NCI-H187 treated with DMSO at 0.1 percent for 48 hours (cell line): ENCODE measurements at places on chromosomes 3 and 15.

GRCh38 chr3:24521420-24522145 lies 26.9 kb upstream of the THRB start:
- DNase-seq = no peak

DNA sequence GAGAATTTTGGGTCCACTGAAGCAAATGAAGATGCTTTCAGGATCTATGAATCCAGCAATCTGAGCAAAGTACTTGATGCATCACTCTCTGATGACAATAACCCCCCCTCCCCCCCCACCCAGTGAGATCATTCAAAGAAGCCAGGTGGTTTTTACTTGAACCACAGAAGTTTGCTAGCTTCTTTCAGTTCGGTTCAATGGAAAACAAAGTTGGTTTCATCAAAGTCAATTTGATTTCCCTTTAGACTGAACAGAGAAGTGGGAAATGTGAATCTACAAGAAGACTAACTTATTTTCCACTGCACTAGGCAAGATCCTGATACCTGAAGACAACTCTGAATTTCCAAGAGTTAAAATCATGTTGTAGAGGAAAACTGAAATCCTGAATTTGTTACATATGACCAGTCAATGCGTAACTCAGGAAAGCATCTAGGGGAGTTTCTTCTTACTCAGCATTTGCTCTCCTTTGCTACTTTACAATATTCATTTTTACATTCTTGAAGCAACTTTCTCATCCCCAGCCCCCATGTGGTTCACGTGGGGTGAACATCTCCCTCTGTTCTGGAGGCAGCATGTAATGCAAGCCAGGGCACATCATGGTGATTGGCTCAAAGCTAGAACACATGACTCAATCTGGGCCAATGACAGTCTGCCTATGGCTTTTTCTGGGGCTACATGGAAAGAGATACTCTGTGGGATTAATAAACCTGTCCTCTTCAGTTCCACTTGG lies 572.6 kb downstream of the FOXP1 start:
- DNase-seq = no peak

- DNase-seq = no peak
These were observed 14.7 kb downstream of the FHIT start for GRCh38 chr3:61236556-61236955.

GRCh38 chr3:26967501-26967900 lies 344.9 kb downstream of the LRRC3B start:
- DNase-seq = no peak

DNA sequence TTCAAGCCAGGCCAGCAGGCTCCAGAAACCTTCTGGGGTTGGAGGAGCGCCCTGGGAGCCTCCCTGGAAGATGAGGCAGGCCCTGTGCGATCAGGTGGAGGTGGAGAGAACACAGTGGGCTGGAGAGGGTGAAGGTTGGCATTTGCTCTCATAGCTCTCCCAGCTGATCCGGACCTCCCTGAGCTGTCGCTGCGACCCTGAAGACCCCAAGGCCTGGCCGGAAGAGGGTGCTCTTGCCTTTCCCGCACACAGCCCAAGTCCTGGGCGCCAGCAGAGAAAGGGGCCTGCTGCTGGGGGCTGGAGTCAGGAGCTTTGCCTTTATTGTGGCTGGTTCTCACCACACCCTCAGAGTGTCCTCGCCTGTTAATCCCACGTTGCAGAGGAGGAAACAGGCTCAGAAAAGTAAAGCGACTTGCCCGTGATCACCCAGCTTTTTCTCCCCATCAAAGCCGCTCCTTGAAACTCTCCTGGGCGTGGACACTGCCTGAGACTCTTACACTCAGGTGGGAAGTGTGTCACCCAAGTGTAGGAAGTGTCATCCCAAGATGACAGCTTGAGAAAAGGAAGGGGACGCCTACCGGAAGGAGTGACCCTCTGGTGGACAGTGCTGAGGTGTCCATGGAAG lies 8.6 kb upstream of the RPL29 start:
- DNase-seq = no peak

DNA sequence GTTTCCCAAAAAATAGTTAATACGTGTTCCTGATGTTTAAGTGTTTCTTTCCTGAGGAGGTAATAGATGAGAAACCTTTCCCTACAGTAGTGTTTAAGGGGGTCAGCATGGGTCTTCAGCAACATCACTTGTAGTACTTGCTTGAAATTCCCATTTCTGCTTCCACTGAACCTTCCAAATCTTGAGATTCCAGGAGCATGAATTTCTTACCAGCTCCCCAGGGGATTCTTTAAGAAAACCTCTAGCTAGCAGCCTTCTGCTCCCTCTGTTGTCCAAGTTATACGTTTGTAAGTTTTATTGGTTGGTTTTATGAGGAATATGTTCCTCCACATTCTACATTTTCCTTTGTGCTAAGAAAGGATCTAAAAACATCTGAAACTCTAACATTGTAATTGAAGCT lies 38.2 kb upstream of the ACP3 start:
- DNase-seq = no peak

DNA sequence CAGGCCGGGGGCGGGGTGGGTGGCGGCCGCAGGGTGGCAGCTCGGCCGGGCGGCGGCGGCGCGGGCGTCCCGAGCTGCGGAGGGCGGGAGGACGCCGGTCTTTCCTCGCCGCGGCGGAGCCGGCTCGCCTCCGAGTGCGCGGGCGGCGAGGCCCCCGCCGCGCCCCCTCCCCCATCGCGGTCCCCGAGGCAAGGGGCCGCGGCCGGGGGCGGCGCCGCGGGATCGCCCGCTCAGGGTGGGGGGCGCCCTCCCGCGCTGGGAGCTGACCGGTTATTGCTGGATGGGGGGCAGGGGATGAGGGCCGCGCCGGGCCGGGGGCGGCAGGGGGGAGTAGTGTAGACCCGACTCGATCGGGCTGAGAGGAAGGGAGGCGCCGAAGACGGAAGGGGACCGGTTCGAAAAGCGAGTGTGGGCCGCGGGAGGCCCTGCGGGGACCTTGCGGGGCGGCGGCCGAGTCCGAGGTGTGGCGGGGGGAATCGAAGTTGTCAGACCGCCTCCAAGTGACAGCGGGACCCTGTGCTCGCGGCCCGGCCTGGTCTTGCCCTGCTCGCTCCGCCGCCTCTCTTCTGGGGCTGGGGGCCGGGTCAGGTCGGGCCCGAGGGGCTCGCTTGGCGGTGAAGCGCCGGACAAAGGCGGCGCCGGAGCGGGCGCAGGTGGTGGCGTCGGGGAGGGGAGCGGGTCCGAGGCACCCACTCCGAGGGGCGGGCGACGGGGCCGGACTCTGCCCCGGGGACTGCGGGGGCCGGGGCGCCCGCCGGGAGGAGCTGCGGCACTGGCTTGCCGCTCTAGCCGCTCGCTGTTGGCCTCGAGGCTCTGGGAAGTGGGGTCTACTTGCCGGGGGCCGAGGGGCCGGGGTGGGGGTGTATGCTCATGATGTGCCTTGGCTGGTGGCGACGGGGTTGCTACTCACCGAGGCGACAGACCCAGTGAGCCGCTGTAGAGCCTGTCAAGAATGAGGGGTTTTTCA lies 1.1 kb downstream of the BAHD1 start:
- no peak for DNase-seq

DNA sequence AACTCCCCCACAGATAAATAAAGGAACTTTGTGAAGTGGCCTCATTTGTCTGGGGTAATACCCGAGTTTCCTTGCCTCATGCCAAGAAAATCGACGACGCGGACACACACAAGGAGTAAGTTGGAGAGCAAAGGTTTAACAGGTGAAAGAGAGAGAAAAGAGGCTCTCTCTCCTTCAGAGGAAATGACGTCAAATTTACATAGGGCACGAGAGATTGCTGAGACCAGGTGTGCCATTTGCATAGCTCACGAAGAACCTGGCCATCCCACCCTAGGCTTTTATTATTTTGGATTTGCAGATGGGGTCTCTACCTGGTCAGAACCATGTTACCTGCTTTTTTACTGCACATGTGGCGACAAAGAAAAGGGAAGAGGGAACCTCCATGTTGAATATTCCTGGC lies 49.3 kb upstream of the IGF2BP2 start:
- no peak for DNase-seq

DNA sequence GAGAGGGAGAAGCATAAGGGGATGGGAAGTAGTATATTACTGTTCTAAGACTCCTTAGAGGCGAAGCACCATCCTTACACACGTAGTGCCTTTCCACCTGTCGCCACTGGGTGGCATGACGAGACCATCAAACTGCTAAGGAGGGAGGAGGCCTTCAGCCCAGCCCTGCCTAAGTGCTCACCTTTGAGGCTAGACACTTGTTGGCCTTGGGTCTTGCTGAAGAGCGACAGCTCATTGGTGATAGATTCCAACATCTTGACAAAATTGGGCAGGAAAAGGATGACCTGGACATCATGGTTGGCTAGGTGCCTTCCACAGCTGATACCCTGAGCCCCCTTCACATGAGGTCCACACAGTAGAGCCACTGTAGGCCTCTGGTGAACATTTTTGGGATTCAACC lies 19.6 kb downstream of the CLK3 start:
- no peak for DNase-seq

DNA sequence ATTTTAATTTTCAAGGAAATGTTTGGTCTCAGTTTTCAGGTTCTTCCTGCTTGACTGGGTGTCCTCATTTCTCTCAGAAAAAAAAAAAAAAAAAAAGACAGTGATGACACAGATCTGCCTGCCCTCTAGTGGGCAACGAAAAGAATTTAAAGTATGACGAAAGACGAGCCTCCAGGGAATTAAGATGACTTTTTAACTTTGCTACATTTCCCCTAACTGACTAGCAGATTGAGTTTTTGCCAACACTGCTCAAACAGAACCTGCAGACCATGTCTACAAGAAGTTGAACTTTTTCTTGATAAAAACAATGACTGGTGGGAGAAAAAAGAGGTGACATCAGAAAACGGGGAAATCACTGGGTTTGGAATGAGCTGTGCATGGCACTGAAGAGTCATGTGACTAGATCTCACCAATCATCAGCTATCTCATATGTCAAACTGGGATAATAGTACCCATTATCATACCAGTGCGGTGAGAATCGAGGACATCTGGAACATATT lies 40.8 kb downstream of the EOMES start:
- no peak for DNase-seq

- DNase-seq = no peak
These were observed 10.5 kb downstream of the PTX3 start for GRCh38 chr3:157447026-157447694.

- DNase-seq = no peak
These were observed 10.6 kb downstream of the RBMS3 start for GRCh38 chr3:29291260-29291981.

GRCh38 chr3:72231439-72232196 lies 446.7 kb upstream of the PROK2 start:
- DNase-seq = no peak

GRCh38 chr3:141979050-141979671 lies 102.7 kb downstream of the ATP1B3 start:
- no peak for DNase-seq

- no peak for DNase-seq
These were observed 298.2 kb upstream of the SLCO3A1 start for GRCh38 chr15:91555312-91555711.

DNA sequence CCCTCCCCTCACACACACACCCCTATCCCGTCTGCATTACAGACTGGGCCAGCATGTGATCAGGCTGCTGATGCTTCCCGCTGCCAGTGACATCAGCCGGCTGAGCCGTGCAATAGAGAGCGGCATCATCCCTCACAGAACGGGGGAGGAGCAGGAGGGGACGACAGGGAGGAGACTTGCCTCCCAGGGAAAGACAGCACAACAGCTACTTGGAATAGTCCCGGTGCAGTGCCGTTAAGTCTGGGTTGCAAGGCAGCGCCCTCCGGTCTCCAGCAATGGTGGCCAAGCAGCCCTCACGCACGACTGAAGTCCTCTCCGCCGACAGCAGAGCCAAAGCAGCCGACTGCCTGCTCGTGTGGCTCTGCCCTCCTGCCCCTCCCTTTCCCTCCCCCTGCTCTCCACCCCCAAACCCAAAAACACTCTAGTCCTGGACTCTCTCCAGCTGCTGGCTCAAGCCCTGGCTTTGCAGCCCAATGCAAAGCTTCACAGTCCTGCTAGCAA lies 31.5 kb upstream of the RPS17 start:
- DNase-seq = no peak

- no peak for DNase-seq
These were observed 126.9 kb upstream of the MEF2A start for GRCh38 chr15:99438691-99439523.

GRCh38 chr15:53580366-53580765 lies 179.1 kb downstream of the WDR72 start:
- DNase-seq = no peak

GRCh38 chr3:42205800-42206514 lies 60.0 kb downstream of the CCK start:
- no peak for DNase-seq

DNA sequence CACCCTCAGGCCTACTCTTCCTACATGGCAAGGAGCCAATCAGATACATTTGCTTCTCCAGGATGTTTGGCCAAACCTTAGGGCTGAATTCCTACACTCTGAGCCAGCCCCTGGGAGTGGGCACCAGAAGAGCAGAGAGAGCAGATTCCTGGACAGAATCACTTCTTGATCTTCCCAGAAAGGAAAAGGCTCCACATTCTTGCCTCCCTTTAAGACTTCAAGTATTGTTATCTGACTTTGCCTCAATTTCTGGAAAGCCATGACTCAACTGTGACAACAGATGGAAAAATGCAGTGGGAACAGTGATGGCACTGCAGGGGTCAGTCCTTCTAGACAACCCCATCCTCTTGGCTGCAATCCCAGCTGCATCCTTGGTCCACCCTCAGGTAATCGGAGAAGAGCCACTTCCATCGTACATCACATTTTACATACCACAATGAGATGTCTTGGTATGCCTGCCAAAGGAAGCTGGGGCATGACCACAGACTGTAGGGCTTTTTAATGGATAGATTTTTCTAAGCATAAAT lies 21.0 kb downstream of the SLCO2A1 start:
- DNase-seq = no peak

DNA sequence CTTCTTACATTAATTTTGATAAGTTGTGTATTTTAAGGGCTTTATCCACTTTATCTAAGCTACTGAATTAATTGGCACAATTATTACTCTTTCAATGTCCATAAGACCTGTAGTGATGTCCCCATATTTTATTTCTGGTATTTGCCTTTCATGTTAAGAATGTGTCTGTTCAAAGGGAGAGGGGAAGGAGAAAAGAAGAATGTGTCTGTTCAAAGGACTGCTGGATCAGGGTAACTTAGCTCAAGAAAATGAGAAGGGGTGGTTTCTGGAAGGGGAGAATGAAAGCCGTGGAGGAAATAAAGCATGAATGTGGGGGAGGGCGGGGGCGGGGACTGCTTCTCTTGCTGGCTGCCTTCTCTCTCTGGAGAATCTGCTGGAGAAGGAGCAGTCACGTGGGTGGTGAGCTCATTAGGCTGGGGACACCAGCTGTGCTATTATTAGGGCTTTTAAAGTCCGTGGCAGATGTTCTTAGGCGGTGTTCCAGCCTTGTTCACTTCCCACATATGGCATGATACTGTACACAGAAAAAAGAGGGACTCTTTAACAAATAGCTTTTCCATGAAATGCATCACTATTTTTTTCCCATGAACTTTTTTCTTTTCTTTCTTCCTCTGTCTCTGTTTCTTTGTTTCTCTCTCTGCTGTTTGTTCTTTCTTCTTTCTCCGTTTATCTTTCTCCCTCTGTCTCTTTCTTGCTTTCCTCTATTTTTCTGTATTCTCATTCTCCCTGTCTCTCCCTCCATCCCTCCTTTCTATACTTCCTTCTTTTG lies 63.7 kb upstream of the ULK4 start:
- no peak for DNase-seq
